Stimulated activated CD4-positive, alpha-beta T cell treated with anti-CD3 and anti-CD28 coated beads, TNF-alpha, amount 100 ng/mL, for 48 hours (primary cell): ENCODE measurements at places on chromosomes 3 and 15.

- no peak for DNase-seq
Measured at GRCh38 chr3:31968369-31968926, 12.6 kb downstream of the OSBPL10 start.

DNA sequence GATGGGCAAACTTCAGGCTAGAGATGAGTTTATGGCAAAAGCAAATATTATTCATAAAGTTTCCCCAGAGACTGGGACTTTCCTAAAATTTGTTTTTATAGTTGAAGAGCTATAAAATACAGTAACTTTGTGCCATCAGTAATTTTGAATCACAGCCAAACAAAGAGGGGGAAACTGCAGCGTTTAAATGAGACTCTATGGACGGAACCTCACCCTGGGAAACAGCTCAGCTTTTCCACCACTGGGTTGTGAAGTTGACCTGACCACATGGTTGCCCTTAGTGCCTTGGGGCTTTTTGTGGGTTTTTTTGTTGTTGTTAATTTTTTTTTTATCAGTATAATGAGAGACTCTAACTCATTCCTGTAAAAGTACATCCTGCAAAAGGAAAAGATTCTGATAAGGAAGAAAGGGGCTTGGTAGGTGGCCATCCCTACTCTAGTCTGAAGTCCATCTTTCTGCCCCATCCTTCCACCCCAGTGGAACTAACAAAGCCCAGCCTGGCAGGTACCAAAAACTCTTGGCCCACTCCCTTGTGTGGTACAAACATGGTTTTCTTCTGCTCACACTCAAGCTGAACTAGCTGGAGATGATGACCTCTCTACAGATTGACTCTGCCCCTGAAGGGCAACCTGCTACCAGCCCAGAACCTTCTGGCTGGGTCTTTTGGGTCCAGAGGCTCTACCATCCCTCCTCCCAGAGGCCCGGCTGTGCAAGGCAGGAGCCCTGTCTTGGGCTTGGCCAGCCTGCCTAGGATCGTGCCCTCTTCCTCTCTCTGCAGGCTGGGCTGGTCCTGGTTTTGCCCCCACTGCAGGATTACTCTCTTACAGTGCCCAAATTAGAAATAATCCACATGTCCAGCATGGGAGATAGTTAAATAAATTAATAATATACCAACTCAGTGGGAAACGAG, 41.2 kb downstream of the RLBP1 start:
- peak; percentile 39 for DNase-seq

DNA sequence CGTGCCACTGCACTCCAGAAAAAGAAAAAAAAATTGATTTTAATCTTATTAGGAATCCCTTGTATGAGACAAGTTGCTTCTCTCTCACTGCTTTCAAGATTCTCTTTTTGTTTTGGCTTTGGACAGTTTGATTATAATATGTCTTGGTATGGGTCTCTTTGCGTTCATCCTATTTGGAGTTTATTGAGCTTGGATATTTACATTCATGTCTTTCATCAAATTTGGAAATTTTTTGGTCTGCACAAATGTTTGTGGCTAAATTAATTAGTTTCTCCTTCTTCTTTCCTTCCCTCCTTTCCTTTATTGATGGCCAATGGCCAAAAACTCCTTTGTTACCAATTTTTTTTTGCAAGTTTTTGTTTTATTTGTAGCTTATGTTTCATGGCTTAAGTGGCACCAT, 28.1 kb upstream of the SELENOK start:
- DNase-seq = no peak

- no peak for DNase-seq
Measured at GRCh38 chr15:56371495-56372147, 6.4 kb downstream of the TEX9 start.

DNA sequence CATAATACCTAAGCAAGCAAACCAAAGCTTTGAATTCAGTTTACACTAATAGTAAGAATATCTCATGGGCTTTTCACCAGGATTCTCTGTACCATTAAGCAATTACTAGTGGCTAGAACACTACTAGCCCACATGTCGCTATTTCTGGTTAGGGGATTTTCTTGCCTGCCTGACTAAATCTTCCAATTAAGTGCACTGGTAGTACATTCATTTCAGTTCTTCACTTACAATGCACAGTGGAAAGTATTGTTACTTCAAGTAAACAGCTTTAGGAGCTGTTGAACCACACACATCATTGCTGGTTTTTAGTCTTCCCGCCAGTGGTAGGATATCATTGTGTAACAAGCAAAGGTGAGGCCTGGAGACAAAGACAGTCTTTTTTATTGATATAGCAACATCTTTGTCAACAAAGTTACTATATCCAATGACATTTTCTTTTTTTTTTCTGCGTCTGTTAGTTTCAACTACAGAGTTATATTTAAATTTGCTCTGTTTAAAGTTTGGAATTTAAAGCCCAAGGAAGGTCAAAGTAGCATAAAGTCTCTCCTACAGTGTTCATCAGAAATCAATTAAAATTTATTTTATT, 826.8 kb upstream of the NR2F2 start:
- DNase-seq = no peak

DNA sequence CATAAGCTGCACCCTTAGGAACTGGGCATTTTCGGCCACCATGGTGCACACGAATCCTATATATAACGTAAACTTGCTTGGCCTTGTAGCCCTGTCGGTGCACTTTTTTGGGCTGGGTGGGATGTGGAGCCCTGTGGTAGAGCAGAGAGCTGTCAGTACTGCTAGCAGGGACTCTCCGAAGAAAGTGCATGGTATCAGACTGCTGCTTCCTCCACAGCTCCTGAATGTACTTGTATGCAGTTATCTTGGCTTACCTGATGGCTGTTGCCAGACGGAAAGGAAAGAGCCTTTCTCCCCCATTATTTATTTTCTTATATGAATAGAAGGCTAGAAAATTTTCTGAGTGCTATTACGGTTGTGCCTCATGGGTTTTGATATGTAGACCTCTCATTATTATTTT, 8.4 kb downstream of the GALK2 start:
- no peak for DNase-seq

DNA sequence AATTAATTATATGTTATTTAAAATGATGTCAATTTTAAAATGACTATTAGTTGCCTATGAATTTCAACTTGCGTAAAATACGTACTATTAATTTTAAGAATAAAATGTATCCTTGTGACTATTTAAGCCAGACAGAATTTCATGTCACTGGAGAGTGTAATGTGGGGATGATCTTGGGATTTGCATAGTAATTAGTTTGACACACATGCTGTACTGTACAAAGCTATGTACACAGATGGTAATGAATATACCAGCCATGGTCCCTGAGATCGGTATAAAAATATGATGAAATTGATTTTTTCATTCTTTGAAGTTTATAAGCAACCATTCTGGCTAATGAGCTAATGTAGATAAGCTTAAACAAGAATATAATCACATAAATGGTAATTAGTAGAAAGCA, 134.4 kb upstream of the ROBO1 start:
- DNase-seq = no peak

DNA sequence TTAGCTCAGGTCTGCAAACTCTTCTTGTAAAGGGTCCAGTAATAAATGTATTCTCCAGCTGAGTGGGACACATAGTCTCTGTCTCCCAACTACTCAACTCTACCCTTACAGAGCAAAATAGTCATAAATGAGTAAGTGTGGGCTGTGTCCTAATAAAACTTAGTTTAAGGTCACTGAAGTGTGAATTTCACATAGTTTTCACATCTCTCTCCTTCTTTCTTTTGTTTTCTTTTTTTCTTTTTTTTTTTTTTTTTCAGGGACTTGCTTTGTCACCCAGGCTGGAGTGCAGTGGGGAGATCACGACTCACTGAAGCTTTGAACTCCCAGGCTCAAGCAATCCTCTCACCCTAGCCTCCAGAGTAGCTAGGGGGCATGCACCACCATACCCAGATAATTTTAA, 1.9 kb upstream of the ACTL6A start:
- DNase-seq = no peak

- DNase-seq = no peak
Measured at GRCh38 chr3:134636406-134636805, 14.4 kb downstream of the KY start.

DNA sequence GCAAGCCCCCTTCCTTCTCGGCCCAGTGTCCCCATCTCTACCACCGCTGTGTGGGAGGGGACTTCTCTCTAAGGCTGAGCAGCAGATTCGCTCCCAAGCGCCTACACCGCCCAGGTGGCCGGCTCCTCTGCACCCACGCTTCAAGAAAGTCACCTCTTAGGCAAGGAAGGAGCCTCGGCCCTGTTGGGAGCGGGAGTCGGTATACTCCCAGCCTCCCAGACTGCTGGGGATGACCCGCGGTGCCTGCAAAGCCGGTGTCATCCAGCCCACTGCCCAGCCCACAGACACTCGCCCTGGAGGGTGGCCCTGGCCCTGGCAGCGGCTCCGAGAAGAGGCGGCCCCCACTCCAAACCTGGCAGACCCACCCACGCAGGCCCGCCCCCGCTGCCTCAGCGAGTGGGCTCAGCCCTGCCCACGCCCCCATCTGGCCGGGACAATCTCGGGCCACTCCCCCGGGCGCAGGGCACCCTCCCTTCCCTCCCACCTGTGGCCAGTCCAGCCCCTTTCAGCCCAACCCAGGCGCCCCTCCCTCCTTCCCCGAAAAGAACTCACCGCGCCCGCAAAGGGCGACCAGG, 396 bp downstream of the CHRNB4 start:
- no peak for DNase-seq

GRCh38 chr15:48001393-48002039, 119.3 kb upstream of the SLC24A5 start:
- no peak for DNase-seq

DNA sequence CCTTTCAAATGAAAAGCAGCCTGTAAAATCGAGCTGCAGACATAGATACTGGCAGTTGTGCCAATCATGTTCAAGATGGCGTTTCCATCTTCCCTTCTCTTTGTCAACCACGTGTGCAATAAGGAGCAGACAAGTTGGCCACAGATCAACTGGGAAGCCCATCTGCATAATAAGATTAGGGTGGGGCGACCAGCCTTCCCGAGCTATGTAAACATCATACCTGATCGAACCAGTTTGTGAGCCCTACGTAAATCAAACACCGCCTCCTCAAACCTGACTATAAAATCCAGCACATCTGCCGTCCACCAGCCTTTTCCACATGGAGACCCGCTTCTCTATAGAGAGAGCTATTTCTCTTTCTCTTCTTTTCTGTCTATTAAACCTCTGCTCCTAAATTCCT, 37.2 kb downstream of the TRIM42 start:
- no peak for DNase-seq

DNA sequence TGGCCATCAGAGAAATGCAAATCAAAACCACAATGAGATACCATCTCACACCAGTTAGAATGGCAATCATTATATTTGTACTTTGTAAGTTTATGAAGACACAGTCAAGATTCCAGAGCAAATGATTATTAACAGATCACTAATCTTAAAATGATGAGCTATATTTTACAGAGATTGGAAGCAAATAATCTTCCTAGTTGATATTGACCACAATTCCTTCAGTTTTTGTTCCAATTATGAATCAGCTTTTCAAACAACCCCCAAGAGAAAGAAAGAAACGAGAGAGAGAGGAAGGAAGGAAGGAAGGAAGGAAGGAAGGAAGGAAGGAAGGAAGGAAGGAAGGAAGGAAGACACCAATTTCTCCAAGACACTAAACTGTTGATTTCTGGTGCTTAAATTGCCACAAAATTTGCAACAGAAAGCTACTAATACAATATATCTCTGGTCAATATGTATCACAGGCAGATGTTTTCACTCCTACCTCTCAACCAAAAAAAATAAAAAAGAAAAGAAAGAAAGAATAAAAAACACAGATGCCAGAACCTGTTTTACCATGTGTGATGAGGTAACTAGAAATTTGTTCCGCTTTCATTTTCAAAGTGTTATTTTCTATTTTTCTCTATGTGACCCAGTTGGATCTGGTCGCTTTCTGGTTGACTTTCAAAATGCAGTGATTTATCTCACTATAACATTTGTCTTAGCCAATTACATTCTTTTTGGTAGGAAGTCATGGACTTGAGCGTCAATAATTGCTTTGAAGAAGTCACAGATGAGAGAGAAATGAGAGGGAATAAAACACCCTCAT, 1609.6 kb downstream of the SI start:
- DNase-seq = no peak

DNA sequence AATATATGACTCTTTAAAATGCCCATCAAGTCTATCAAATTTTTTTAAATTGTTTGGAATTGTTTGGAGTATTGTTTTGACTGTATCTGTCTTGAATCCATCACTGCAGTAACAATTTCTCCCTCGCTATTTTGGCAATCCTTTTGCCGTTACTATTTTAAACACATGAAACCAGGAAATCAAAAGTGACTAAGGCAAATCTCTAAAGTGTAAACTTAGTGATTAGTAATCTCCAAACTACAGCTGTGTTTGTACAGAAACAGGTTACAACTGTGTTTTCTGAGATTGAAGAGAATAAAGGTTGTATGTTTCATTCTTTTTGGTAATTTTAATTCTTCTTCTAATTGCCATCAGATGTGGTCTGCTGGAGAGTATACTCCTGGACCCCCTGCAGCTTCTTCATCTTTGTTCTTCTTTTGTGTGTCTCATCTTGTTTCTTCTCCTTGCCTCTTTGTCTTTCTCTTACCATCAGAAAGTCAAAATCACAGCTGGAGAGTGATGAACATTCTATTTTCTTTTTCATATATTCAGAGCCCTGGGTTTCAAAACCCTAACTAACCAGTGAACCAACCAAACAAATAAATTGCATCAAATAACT, 465.4 kb downstream of the RBMS3 start:
- no peak for DNase-seq

- no peak for DNase-seq
Measured at GRCh38 chr15:43789409-43789808, 2.7 kb upstream of the SERF2 start.

- no peak for DNase-seq
Measured at GRCh38 chr3:37229740-37230139, 55.4 kb upstream of the LRRFIP2 start.
